ENCODE measurements at places on chromosomes 4 and X. TPM values are rescaled to one million over a fixed set of nuclear protein-coding genes. Genes with fewer than 3 reads are reported as not detected.

STS gene
- 2.2 TPM for total RNA-seq

TMPRSS11B gene
- total RNA-seq = not detected

FGFR3 gene
- total RNA-seq = 1.9 TPM

GLRB gene
- total RNA-seq = 0.91 TPM

CT47A1 gene
- not detected for total RNA-seq

PITX2 gene
- 1.0 TPM for total RNA-seq

ATP10D gene
- total RNA-seq = 2.5 TPM

MAOA gene
- total RNA-seq = 1.3 TPM

TTC29 gene
- total RNA-seq = not detected

TMEM192 gene
- total RNA-seq = 8.7 TPM

SPP1 gene
- 200 TPM for total RNA-seq

MGAT4D gene
- not detected for total RNA-seq

SORCS2 gene
- 3.4 TPM for total RNA-seq

SLC9B1 gene
- not detected for total RNA-seq

ANOS1 gene
- total RNA-seq = 0.20 TPM

HELT gene
- not detected for total RNA-seq

Data from A549 treated with Mapracorat at 1 μM for 4 hours (cell line).